GM12864 (cell line): ENCODE measurements at places on chromosomes 7 and 10.

DNA sequence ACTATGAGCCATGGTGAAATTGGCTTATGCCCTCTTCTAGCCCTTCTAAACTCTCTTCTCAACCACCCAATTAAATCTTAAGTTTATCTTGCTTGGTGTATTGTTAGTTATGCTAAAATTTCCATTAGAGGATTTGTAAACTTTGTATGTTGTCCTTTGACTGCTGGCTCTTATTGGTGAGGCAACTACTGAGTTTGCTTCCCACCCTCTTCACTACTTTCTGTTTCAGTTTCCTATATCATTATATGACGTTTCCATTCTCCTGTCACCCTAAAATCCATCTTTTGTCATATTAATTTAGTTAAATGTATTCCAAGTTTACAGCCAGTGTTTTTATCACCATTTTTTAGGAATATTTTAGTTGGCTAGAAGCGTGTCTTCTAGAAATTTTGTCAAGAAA is 80.9 kb upstream of the VWC2 start:
- DNase-seq = no peak

DNA sequence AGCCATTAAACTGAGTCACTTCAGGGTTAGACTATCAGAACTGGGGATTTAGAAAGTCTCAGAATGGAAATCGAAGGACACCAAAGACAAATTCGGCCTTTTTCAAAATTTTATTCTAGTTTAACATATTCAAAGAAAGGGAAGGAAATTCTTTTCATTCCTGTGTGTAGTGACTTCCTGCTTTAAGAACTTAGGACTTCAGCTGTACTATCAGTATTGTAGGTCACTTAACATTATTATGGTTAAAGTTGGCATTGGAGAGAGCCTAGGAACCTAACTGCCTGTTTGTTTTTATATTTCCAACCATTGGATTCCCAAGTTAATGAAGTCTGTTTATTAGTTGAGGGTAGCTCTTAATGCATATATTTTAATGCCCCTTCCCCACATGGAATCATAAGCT is 63.7 kb downstream of the PTEN start:
- DNase-seq = no peak

GRCh38 chr7:90312745-90313144 is 8.4 kb downstream of the FAM237B start:
- no peak for DNase-seq

DNA sequence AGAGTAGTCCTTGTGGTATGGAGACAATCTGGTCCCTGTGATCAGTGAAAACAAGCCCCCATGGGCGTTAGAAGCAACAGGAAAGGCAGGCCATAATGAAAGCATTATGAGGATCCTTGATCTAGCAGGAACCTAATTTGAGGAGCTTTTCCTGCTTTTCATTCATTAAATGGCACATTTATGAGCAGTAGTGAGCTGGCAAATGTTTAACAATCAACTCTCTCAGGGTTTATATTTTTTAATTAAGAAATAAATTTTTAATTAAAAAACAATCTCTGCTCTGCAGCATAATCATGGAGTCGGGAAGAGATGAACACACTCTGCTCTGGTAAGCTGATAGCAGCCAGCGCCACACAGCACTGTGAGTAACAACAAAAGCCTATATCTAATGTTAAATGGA is 11.3 kb upstream of the NEBL start:
- DNase-seq = no peak

GRCh38 chr10:23338155-23338828 is 6.3 kb downstream of the C10orf67 start:
- no peak for DNase-seq

GRCh38 chr7:44277851-44278250 is 47.5 kb downstream of the CAMK2B start:
- no peak for DNase-seq
